AG09319 (cell line): ENCODE measurements at places on chromosomes 3 and 15.

DNA sequence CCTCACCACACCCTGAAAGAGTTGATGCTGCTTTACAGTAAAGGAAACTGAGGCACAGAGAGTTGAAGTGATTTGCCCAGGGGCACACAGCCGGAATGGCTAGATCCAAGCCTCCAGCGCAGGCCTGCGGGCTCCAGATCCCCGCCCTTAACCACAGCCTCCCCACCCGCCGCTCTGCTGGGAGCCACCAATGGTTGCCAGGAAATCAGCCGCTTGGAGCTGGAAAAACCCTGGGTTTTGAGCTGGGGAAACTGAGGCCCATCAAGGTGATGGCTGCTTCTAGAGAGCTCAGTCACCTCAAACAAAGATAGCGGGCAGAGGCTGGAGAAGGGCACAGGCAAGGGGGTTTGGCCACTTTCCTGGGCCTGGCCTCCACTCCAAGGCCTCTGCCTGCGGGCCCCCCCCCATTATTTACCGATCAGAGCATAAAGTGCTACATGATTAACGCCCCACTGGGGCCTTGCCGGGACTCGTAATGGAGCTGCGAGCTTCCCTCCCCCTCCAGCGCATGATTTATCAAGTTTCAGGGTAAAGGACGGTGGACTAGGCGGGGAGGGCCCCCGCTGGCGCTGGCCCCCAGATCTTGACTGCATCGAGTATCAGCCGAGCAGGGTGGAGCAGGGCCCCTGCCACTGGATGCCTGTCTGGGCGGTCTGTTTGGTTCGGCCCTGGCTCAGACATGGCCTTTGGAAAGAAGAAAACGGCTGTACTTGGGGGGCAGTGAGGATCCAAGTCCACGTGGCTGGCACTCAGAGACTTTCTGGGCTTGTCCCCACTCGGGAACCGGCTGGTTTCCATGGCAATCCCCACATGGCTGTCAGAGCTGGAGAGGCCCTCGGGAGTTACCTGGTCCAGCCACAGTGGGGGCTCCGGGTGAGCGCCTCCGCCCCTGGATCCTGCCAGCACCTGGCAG lies 9.1 kb downstream of the PLXND1 start:
- no peak for DNase-seq

DNA sequence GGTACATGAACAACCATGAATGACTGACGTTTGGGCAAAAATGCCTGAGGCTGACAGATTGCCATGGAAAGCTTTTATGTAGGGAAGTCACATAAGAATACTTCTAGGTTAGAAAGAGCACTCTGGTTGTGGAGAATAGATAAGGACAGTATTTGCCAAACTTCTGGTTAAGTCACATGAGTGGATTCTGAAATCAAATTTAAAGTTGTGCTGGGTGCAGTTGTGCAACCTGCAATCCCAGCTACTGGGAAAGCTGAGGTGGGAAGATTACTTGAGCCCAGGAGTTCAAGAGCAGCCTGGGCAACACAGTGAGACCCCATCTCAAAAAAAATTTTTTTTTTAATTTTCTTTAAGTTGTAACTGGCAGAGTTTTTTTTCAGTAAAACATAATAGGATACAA lies 7.2 kb upstream of the ZNF148 start:
- no peak for DNase-seq

DNA sequence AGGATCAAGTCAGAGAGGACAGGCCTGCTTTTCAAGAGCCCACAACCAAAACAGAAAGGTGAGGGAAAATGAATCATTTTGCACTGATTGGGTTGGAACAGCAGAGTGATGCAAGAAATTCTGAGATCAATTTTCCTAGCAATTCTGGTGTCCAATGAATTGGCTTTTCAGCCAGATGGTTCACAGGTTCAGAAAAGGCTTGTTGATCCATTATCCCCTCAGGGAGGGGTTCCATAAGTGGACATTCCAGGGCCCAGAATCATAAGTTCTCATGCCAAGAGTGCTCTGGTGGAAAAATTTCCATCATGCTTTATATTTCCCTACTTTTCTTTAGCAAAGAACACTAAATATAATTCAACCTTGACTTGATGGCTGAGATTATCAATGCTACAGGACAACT lies 16.2 kb downstream of the RBP2 start:
- no peak for DNase-seq

- DNase-seq: no peak
Observed at GRCh38 chr3:98359250-98359649, 5.6 kb downstream of the OR5K4 start.

DNA sequence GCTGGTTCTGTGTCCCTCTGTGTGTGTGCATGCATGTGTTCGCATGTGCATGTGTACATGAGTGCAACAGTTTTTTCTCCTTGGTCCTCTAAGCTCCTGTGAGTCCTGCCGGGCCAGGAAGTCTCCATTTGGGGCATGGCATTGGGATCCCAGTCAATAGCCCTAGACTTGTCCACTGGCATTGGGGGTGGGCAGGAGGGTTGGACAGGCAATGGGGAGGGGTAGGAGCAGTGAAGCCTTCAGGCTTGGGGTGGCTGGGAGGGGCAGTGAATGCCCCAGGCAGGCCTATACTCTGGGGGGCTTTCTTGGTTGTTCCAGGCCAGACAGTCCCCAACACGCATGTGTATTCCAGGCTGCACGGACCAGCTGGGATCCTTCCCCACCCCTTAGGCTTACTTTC lies 15.6 kb upstream of the C15orf39 start:
- DNase-seq: no peak
